Left hindlimb (tissue), 1 donor: ENCODE measurements at places on chromosomes 2 and 18.

GRCh38 chr2:107393516-107393915 lies 433.2 kb upstream of the RGPD4 start:
- no peak for DNase-seq

DNA sequence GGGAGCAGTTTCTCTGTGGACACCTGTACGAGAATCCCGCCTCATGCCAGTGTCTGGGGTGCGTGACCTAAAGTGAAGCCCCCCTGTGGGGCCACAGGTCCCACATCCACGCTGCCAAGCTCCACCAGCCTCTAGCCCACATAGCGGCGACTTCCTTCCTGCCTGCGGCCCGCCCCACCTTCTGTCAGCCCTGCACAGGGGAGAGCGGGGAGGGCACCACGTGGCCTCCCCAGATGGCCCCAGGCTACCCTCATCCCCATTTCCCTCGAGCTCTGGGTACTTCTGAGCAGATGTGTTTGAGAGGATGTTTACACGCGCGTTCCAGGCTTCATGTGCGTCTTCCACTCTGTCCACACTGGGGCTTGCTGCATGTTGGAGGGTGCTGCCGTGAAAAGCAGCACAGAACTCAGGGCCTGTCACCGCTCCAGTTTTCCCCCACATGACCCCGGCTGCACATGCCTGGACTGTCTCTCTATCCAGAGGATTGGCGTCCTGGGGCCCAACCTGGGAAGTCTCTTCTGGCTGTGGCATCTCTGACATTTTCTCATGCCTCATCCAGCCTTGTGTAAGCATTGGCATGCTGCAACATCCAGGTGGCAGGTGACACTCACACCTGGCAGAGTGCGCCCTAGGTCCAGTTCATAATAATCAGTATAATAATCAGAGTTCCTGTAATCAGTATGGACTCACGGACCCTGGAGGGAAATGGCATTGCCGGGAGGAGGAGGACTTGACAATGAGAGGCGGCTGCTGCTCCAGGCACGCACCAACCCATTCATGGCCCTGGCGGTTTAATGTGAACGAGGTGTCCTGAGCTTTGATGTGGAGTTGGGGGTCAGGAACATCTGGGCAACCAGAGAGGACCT lies 146.3 kb upstream of the TWIST2 start:
- DNase-seq, result no peak

- no peak for DNase-seq
Measured at GRCh38 chr18:10213526-10213925, 240.9 kb upstream of the APCDD1 start.

DNA sequence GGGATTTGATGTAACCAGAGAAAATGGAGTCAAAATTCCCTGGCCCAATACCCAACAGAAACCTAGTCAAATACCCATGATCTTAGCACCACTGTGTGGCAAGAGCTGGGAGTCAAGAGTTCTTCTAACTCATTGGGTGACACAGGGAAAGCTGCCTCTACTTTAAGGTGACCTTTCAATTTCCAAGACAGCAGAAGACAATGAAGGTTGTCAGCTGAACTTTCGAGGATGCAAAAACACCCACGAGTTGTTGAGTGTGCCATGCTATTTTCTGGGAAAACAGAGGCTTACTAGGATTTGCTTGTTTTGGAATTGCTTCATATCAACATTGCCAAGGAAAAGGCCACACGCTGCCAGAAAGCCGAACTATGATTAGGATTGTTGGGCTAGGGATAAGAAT lies 61.6 kb upstream of the CYRIA start:
- DNase-seq, result no peak

DNA sequence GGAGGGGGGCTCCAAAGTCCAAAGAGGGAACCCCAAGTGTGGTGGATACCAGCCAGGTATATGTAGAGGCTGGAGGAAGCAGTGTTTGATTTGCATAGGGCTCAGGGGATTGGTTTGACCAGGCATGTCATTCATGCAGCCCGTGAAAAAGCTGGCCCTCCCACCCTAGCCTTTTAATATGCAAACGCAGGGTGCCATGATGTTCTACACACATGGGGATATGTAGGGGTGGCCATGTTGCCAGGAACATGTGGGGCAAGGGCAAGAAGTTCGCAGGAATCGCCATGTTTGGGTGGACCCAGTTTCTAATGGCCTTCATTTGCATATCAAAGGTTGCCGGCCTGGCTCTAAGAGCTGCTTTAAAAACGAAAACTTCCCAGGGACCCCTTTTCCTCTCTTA lies 33.6 kb downstream of the B3GNT7 start:
- no peak for DNase-seq
